ENCODE measurements at places on chromosomes 2 and 18.

GRCh38 chr2:167890739-167891138 lies 356.7 kb downstream of the STK39 start:
- no peak for DNase-seq

- no peak for DNase-seq
Measured at GRCh38 chr18:77634494-77634893, 384.8 kb downstream of the GALR1 start.

DNA sequence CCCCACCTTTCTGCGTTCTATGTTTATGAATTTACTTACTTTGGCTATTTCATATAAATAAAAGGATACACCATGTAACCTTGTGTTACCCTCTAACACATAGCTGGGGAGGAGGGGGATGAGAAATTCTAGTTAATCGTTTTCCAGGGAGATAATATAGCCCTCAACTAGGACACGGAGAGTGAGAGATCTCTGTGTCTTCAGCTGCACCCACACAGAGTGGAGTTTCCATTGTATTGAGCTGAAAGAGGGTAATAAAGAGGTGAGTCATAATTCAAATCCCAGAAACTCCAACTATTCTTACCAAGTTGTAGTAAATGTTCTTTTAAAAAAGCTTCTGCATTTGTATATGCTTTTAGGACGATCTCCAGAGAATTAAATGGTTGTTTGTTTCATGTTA lies 110.1 kb upstream of the SULT1C3 start:
- no peak for DNase-seq

DNA sequence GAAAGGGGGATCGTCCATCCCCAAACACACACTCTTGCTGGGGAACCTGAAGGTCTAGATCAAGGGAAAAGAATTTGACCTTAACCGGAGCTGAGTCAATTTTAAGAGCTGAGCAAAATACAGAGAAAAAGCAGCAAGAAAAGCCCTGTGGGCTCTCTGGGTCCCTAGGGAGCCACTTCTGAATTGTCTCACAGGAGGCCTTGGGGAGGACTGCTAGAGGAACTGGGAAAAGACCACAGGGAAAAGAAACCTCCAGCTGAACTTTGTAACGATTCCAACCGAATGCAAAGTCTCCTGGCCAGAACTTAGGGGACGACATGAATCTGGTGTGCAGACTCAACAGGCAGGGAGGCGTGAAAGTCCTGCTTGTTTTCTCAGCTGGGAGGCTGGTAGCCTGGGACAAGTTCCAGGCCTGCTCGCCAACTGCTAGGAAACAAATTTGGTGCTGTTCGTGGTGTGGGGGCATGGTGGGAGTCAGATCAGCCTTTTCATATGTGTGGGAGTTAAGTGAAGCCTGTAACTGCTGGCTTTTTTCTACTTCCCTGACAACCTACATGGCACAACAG lies 644.6 kb upstream of the CNTNAP5 start:
- DNase-seq: no peak

- DNase-seq: no peak
Measured at GRCh38 chr2:226123300-226123699, 676.3 kb downstream of the IRS1 start.

- no peak for DNase-seq
Measured at GRCh38 chr2:228731517-228731916, 539.6 kb downstream of the PID1 start.

- peak; percentile 41 for DNase-seq
Measured at GRCh38 chr18:11937874-11938478, 29.9 kb upstream of the MPPE1 start.

GRCh38 chr2:202588647-202589581 lies 45.9 kb upstream of the FAM117B start:
- DNase-seq: peak; percentile 22

- no peak for DNase-seq
Measured at GRCh38 chr18:33577685-33578517, at the start of gene ASXL3. ASXL3 (plus strand) TSS chr18:33578219; CDS start chr18:33578632, 413 bp downstream.

- DNase-seq: no peak
Measured at GRCh38 chr2:234961784-234962183, 10.0 kb downstream of the SH3BP4 start.

- DNase-seq: no peak
Measured at GRCh38 chr2:121605820-121606733, 43.2 kb downstream of the CLASP1 start.

DNA sequence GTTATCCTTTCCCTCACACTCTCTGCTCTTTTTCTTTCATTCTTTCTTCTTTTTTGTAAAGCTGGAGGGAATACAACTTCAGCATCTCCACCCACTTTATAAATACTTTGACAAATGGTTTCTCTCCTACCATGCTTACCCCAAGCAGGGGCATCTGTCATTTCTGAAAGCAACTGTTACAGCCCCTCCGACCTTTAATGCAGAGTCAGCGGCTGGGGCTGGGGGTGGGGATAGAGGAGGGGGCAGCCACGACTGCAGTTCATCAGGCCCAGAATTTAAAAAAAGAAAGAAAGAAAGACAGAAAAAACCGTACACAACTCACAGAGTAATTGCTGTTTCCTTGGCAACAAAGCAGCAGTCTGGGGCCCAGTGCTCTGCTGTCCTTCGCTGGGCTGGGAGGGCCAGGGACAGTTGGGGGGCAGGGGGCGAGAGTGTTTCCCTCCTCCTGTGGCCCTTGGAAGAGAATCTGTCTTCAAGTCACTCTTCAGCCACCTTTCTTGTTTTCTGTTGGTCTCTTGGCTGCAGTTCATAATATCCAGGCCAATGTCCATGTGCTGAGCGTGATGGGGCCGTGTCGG lies 53.8 kb downstream of the CELF4 start:
- no peak for DNase-seq

DNA sequence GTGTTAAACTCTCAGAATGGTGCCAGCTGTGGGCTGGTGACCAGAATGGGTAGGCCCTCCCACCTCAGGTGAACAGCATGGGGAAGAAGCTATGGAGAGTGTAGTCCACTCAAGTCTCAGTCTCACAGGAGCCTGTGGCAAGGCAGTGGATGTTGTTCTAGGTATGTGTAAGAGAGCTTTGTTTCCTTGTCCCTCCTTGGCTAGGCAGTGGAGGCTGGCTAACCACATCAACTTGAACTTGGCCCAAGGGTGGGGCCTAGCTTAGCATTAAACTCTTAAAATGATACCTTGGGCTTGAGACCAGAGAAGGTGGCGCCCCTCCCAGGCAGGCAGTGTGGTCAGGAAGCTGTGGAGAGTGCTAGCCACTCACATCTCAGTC lies 53.2 kb upstream of the SLC4A10 start:
- DNase-seq: no peak

GRCh38 chr18:63144748-63145147 lies 174.8 kb downstream of the BCL2 start:
- DNase-seq: no peak

DNA sequence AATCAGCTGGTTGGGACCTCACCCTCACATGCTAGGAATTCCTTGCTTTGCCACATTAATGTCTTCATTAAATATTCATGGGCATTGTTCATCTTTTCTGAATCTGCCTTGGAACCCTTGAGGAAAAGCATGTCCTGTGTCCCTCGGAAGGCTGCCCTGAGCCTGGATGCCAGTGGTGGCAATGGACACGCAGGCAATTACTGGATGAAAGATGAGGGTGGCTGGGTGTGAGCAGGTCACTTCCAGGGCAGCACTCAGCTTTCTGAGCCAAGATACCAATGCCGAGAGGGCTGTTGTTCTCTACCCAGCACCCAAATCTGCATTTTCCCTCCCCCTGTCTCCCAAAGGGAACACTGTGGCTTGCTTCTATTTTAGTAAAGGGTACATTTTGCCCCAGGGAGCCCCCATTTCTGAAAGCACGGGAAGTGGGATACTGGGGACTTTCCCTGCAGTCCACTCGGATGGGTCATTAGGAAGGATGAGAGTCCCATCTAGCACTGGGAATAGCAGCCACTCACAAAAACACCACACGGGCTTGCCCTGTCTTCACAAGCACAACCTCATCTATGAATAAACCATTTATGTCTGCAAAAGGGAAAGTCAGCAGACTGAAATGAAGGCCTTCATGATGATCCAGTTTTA lies 234.8 kb downstream of the SOX11 start:
- no peak for DNase-seq
